ENCODE measurements at places on chromosomes 5 and 9.

DNA sequence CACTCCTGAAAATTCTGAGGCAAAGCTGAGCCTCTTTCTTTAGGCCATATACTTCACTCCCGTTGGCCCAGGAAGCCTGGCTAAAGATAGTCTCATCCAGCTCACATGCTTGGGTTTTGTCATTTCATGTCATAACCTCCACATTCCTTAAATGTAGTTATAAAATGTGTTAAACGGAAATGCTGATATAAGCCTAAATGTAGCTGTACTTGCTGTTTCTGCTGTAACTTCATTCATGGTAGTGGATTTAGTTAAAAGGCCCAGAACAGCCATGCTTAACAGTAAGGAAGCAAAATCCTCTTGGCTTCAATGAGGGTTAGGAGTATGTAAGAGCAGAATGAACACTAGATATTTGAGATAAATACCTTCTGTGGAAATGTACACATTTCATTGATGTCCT lies 135.8 kb upstream of the TMEM161B start:
- DNase-seq, result no peak

DNA sequence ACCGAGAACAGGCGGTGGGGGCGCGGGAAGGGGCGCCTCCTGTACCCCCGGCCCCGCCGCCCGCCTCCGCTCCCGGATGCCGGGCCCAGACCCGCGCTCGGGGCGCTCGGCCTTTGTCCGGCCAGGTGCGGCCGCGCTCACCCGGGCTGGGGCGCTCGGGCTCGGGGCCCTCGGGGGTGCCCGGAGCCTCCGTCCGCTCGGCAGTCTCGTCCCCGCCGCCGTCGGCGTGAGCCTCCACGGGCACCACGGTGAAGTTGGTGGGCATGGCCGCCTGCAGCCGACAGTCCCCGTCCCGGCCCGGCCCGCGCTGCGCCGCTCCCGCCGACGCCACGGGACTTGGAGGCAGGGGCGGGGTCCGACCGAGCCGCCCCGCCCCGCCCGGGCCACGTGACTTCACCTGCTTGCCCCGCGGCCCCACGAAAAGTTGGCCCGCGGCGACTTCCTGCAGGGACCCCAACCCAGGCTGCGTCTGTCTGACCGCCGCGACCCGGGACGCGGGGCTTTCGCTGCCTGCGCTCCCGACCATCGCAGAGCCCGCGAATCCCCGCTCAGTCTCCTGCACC lies at the start of gene SLC12A7:
SLC12A7 (minus strand) TSS at position 337 of the 563 bp plus-strand sequence; CDS start at position 265, 72 bp downstream.
- peak; percentile 26 for DNase-seq

GRCh38 chr5:151745071-151745705 lies 13.2 kb downstream of the ATOX1 start:
- peak; percentile 85 for DNase-seq

DNA sequence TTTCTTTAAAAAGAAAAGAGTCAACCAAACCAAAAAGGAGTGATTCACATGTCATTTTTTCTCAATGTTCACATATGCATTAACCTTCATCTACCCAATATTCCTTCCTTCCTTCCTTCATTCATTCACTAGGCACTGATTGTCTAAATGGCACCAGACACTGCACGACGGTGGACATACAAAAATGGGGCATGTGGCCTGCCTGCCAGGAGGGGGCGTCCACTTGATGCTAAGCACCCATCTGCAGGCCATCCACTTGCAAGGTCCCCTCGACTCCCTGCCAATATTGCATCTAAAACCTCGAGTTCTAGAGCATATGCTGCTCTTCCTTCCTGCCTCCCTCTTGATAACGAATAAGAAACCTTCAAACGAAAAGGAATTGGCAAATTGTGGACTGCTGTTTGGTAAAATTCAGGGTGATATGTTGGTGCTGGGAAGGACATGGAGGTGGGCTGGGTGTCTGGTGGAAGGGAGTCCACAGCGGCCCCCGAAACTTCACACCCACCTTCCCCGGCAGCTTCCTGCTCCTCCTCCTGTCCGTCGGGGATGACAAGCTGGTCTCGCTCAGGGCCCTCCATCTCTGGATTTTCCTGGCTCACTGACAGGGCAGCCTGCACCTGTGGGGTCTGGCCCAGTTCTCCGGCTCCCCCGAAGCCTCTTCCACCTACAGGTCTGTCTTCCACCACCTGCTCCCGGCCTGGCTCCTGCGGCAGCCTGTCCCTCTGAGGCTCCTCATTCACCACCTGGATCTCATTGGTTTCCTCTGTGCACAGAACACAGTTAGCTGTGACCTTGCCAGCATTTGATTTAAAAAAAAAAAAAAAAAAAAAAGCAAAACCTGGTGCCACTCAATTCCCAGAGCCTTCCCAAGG lies 64.3 kb downstream of the GOLM1 start:
- peak; percentile 53 for DNase-seq

- DNase-seq, result peak; percentile 1
Measured at GRCh38 chr5:97133101-97133500, 9.3 kb downstream of the LIX1 start.

DNA sequence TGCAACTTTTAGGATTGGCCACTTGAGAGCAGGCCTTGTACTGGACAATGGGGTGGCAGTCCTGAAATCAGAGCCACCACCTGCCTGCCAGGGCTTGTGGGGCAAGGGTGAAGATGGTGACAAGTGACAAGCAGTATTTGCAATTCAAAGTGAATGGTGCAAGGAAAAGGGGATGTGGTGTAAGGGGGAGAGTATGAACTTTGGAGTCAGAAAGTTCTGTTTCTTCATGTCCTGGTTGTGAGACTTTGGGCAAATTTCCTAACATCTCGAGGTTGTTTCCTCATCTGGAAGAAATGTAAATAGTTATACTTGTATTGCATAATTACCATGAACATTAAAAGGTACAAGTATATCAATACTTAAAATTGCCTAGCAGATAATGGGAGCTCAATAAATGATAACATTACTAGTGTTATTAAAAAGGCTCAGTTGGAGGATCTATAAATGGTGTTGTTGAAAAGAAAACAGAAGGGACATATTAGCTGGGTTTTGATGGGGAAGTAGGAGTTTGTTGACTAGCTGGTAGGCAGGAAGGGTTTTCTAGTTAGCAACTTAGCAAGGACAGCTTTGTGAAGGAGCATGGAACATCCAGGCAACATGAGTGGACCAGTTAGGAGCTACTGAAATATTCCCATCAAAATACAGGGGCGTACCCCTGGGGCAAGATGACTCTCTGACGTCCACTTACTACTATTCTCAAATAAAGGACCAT lies 21.3 kb upstream of the MEGF9 start:
- no peak for DNase-seq

GRCh38 chr5:140073296-140073695 lies 30.2 kb upstream of the NRG2 start:
- DNase-seq, result peak; percentile 31

DNA sequence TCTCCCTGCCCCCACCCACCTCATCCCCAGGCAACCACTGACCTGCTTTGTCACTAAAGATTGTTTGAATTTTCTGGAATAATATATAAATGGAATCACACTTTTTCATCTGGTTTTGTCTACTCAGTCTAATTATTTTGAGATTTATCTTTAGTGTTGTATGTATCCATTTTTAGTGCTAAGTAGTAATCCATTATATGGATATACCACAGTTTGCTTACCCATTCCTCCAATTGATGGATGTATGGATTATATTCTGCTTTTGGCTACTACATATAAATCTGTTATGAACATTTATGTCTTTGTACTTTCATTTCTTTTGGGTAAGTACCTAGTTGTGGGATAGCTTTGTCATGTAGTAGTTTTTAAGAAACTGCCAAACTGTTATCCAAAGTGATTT lies 14.5 kb upstream of the ZNF622 start:
- DNase-seq, result no peak
